Right cardiac atrium (tissue), 5 donors: ENCODE measurements at places on chromosomes 2 and 18.
A peak's percentile ranks its signal among the peaks of the same experiment; 100 is the strongest.

DNA sequence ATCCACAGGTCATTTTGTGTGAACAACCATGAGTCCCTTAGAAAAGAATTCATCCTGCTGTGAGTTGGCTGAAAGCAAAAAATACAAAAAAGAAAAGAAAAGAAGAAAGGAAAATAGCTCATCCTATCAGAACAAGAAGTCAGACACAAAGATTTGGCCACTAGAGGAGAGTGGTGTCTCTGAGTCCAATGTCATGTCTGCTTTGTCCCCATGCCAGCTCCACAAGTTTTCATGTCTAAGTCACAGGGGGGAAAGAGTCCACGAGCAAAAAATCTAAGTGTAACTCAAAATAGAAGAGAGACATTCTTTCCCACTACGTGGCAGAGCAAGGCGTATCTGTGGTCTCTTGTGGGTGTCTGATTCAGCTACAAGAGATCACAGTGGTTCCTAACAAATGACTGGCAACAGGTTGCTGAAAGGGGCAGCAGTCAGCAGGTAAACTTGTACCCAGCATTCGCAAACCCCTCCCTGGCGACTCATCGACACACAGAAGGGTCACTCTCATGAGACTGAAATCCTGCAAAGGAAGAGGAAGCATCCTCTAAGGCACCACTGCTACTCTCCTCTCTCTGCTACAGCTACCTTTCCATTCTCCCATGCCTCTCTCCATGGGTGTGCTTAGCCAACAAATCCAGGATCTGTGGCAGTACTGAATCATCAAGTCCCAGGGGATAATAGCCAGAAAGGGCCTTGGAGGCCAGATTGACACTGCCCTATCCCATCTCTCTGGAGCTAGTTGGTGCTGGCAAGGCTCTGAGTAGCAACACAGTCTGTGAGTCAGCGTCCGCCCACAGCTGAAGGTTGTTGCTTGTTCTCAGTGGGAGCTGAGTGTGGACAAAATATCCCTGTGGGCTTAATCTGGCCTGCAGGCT is 123.0 kb upstream of the SLC39A10 start:
- peak; percentile 60 for DNase-seq

- peak; percentile 93 for DNase-seq
These were observed at the start of gene NRP2 for GRCh38 chr2:205682239-205682970. Gene NRP2 (plus strand): TSS chr2:205682501. CDS start chr2:205683291, 790 bp downstream.

DNA sequence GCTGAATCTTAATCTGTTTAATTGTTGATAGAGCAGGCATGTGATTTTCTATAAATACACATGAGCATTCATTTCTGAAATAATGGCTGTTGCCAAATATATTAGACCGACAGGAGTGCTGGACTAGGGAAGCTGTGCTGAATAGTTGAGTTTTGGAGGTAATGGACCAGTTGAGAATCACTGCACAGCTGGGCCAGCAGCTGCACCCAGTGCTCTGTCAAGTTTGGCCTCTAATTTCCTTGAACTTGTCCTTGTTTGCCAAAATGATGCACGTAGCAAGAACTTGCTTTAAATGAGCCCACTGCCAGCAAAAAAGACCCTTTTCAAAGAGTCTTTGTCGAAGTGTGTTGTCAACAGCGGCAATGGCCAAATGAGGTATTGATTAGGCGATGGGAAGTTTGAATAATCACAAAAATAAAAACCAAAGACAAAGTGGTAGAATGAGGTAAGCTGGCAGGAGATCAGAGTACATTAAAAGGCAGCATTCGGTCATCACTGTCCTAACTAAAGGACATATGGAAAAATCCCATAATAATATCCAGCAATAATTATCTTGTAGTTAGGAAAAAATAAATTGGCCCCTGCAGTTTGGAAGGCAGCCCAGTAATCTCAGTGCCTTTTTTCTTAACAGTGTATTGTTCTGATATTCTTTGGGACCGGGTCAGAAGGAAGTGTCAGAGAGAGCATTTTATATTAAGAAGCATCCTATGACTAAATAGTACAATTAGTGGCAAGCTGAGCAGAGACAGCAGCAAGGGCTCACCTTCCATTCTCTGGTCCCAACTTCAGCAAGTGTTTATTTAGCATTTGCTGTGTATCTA is 126.2 kb downstream of the RAPGEF4 start:
- DNase-seq, result no peak

DNA sequence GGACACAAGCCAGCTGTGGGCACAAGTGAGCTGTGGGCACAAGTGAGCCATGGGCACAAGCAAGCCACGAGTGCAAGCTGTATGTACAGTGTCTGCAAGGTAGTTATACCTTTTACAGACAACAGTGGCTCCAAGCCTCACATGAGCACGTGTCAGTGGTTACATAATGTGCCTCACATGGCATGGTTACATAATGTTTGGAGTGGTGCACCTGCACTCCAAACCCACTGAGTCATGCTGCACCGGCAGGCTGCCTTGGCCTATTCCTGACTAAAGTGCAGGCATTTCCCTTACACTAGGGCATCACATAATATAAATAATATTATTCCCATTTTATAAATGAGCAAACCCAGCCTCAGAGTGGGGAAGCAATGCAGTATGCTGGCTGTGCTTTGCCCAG is 62.6 kb downstream of the MARCO start:
- no peak for DNase-seq

DNA sequence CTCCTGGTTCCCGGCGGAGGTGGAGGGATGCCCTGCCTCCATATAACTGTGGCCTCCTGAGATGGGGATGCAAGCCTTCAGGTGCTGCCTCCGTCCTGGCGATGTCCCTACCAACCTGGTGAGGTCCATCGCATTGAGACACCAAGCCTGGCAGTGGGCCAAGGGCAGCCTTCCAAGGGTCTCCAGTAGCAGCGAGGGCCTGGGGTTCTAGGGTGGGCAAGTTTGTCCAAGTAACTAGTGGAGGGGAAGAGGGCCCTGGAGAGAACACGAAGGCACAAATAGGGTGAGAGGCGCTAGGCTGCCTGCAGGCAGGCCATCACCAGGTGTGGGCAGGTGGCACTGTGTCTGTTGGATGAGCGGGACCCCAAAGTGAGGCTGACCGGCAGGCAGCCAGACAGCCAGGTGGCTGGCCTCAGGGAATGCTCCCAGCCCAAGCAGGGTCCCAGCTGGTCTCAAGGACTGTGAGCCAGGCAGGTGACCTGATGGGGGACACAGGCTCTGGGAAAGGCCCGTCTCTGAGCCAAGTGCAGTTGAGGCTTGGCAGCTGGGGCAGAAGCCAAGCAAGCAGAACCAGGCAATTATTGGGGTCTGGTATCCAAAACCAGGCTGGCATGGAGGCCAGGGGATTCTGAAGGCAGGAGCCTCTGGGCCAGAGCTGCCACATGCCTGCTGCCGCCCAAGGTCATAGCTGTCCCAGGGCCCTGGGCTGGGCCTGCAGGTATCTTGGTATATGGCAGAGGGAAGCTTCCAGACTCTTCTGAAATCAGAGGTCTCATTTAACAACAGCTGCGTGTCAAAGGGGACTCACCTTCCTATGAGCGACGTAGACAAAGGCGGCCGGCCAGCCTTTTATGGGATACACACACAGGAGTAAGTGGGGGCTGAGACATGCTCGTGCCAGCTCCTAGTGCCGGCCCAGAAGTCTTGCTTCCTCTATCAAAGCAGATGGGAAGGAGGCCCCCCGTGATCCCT is 23.4 kb downstream of the RAMP1 start:
- DNase-seq, result no peak

- no peak for DNase-seq
These were observed 1.8 kb downstream of the ASIC4 start for GRCh38 chr2:219515874-219516629.

DNA sequence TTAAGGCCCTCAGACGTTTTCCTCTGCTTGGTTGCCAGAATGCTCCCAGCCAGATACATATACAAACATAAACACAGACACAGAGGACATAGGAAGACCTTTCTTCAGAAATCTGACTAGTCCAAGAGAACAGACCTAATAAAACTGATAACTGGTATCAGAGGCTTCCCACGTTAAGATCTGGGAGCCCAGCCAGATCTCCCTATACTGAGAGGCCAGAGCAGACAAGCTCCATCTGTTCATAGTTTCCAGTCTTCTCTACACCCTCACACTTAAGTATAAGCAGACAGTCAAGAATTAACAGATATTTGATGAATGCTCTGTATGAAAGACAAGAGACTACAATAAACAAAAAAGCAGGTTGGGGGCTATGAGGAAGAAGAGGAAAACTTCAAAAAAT is 240.5 kb upstream of the CHAC2 start:
- no peak for DNase-seq

DNA sequence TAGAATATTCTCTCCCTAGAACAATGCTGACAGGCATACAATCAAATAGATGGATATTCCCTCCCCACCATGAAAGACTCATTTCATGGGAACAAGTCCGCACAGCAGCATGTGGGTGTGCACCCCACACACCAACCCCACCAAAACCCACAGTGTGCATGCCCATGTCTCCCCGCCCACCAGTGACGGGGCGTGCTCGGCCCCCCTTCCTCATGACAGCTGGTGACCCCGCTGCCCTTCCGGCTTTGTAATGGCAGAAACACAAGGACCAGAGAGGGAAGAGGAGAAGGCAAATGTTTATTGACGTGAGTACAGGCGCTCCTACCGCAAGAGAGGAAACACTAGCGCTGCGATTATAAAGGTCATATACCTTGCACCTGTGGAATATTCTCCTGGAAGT is 30.8 kb upstream of the ODC1 start:
- no peak for DNase-seq

DNA sequence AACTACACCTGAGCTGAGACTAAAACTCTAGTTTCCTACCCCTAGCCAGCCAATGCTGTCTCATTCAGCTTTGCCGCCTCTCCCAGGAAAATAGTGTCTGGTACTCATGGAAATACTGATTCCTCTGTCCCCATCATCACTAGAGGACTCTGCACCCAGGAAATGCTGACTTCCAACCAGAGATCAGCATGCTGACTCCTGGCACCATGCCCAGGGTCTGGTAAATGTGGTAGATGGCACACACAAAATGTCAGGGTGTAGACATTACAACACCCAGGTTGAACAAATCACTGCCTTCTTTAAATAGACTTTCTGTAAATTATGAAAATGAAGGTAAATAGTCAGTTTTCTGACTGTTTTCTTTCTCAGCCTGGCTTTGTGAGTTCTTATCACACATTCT is 307.3 kb upstream of the CHAC2 start:
- no peak for DNase-seq

- DNase-seq, result no peak
These were observed 88.6 kb downstream of the KCNH7 start for GRCh38 chr2:162749994-162750393.

- DNase-seq, result no peak
These were observed 103.0 kb downstream of the TRIB2 start for GRCh38 chr2:12819721-12820120.

GRCh38 chr18:140670-141266 is 17.6 kb upstream of the USP14 start:
- DNase-seq, result no peak

GRCh38 chr2:160362541-160362940 is 131.1 kb downstream of the RBMS1 start:
- no peak for DNase-seq

- DNase-seq, result no peak
These were observed 23.5 kb upstream of the BZW1 start for GRCh38 chr2:200788121-200788718.

DNA sequence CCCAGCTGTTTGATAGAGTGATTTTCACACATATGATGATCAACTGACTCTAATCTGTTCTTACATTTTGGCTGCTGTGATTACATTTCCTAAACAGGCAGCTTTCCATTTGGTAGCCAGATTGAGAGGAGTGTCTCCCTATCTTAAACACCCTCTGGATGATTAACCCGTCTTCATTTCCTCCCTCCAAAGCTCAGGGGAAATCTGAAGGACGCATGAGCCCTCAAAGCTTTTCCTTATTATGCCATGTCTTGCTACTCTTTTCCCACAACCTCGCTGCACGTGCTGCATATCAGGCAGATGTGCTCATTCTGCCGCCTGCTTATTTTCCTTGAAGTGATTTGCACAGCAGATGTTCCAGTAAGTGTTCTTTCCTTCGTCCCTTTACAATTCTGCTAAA is 837.4 kb downstream of the LRRTM4 start:
- DNase-seq, result no peak

GRCh38 chr2:136334967-136335366 is 217.0 kb upstream of the CXCR4 start:
- no peak for DNase-seq

GRCh38 chr2:127670055-127670956 is 5.0 kb downstream of the LIMS2 start:
- no peak for DNase-seq

DNA sequence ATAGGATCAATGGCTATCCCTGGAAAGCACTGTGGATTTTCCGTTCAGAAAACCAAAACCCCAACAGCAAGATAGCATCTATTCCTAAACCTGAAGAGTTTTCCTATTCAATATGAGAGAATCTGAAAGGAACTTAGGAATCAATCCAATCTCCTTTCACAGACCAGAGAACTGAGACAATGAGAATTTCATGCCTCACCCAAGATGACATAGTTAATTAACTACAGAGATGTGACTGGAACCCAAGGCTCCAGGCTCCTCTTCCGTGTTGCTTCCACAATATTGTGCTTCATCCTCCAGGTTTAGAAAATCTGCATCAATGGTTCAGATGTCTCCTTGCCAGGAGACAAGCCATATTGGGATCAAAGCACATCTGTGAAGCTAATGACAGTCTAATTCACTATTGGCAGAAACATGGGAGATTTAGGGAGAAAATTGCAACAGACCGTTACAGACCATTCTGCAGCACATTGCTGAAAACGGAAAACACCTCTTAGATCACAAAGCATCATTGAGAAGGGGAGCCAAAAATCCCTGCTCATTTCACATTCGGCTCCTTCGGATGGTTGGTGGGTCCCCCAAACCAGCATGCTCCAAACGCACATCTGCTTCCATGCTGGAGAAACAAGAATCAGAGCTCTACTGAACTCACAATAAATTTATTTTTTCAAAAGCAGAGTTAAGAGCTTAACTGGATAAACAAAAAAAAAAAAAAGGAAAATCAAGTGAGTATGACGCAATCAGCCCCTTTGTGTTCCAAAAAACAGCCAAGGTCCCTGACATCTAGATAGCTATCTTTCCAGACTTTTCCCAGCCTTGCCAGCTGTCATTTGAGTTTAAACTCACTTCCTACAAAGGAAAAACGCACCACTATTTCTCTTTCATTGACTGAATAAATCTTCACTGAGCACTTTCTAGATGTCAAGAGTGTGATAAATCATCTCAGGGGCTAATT is 290.3 kb downstream of the C1D start:
- no peak for DNase-seq

- no peak for DNase-seq
These were observed 144.3 kb downstream of the VAPA start for GRCh38 chr18:10057894-10058791.

DNA sequence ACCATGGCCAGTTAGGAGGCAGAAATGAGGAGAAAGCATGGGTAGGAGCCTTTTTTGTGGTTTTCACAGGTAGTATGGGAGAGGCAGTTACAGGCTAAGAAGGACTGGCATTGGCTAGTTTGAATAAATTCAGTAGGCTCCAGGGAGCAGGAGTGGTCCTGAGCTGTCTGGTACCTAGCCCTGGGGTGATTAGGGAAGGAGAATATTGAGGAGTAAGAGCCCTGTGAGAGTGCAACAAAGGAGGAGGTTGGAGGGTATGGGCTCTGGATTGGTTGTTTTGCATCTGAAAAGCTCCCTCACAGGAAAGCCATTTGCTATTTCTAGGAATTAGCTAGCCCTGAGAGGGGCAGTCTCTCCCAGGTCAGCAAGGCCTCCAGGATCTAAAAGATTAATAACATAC is 13.3 kb upstream of the TCF7L1 start:
- no peak for DNase-seq

GRCh38 chr18:21598726-21599584 is 1.5 kb downstream of the ESCO1 start:
- no peak for DNase-seq

GRCh38 chr18:59454909-59455727 is 96.1 kb upstream of the LMAN1 start:
- peak; percentile 77 for DNase-seq
